Immature natural killer cell (primary cell): ENCODE measurements at places on chromosomes 11 and 22.

DNA sequence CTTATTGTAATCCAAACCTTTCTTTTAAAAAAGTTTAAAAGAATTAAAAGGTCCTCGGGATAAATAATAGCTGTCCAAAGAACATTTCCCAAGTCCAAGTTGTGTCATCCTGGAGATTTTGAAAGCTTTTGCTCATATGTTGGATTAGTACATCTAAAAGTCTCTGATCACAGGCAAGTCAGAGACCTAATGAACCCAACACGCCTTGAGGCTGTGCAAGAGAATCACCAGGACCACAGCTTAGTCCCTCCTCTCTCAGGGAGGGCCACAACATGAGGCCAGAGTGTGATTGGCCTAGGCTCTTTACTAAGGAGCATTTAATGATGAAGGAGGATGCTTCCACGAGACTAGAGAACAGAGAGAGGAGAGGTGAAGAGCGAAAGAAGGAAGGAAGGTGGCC, 98.7 kb upstream of the OR5AK2 start:
- no peak for DNase-seq

- no peak for DNase-seq
Measured at GRCh38 chr22:24954114-24954463, 1.6 kb downstream of the KIAA1671 start.

GRCh38 chr11:124094731-124095130, 20.5 kb upstream of the VWA5A start:
- no peak for DNase-seq

DNA sequence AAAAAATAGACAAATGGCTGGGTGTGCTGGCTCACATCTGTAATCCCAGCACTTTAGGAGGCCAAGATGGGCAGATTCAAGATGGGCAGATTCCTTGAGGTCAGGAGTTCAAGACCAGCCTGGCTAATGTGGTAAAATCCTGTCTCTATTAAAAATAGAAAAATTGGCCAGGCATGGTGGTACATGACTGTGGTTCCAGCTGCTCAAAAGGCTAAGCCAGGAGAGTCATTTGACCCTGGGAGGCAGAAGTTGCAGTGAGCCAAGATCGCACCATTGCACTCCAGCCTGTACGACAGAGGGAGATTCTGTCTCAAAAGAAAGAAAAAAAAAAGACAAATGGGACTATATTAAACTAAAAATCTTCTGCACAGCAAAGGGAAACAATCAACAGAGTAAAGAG, 55.4 kb downstream of the USP35 start:
- DNase-seq: no peak

- DNase-seq: no peak
Measured at GRCh38 chr11:10243896-10244575, 50.0 kb downstream of the SBF2 start.

- no peak for DNase-seq
Measured at GRCh38 chr22:36068776-36069344, 40.2 kb upstream of the RBFOX2 start.

DNA sequence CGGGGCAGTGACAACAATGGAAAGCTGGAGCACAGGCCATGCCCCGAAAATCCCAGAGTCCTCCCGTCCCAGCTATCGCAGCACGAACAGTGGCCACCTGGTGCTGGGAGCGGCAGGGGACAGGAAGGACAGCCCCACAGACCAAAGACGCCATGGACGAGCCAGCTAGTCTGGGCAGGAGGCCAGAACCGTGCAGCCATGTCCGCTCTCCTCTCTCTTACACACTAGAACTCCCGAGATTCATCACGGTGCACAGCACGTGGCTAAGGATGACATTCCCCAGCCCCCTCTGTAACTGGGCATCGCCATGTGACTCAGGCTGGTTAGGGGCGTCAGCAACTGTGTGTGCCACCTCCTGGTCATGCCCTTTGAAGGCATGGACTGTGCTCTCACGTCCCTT, 4.6 kb downstream of the CDPF1 start:
- DNase-seq: no peak

GRCh38 chr22:30143265-30143664, 63.0 kb downstream of the HORMAD2 start:
- DNase-seq: no peak
